CD4-positive, alpha-beta T cell treated with Interleukin-15 for 1 hour (primary cell): ENCODE measurements at places on chromosomes 4 and X.

DNA sequence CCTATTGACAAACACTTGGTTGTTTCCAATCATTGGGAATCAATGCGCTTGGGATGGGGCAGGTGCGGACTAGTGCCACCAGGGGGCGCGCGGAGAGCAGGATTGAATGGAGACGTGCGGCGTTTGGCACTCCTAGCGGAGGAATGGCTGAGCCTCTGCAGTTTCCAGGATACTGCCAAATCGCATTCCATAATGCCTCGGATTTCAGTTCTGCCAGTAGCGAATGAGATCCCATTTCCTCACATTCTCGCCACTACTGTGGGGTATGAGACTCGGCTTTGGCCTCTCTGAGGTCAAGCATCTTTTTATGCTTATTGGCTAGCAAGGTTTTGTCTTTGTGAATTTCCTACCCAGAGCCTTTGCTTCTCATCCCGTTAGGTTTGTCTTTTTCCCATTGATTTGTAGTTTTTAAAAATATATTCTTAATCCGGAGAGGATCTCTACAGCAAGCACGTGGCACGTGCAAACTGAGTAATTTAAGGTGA, 28.7 kb downstream of the CLDN34 start:
- peak; percentile 70 for DNase-seq

GRCh38 chr4:1009542-1010394, 1.7 kb upstream of the FGFRL1 start:
- DNase-seq, result peak; percentile 60

GRCh38 chr4:147747787-147748454, 16.0 kb downstream of the ARHGAP10 start:
- no peak for DNase-seq

DNA sequence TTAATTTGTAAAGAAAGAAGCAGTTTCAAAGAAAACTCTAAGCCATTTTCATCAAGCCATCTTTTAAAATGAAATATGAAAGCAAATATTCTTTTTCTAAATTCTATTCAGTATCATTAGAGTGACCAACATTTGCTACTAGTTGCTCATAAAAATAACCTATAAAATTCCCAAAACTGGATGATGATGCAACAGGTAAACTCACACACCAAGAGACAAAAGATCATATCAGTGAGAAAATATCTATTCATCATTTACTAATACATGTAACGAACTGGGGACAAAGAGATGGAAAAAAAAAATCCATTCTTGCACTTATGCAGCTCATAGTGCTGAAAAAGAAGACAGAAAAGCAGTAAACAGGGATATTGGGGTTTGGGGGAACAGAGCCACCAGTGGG, 48.1 kb downstream of the PDGFC start:
- DNase-seq, result no peak

GRCh38 chr4:101540336-101540735, 193.0 kb upstream of the PPP3CA start:
- no peak for DNase-seq

- DNase-seq, result no peak
Observed at GRCh38 chrX:119410027-119410819, 11.1 kb downstream of the SLC25A43 start.

- peak; percentile 53 for DNase-seq
Observed at GRCh38 chr4:142846729-142847596, 862 bp upstream of the INPP4B start.

DNA sequence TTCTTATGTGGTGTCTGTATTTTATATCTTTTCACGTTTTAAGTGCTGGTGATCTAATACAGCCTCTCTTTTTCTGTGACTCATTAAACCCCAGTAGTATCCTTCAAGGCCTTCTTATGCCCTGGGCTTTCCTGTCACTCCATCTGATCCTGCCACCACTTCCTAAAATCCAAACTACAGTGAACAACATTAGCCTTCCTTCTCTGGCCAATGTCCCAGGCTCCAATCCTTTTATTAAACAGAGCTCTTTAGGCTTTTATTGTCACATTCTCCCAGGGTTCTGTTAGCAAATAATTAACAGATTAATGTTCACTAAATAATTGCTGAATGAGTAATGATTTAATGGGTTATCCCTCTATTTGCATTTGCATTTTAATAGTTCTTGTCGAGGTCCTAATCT, 47.9 kb upstream of the ITM2A start:
- DNase-seq, result no peak

DNA sequence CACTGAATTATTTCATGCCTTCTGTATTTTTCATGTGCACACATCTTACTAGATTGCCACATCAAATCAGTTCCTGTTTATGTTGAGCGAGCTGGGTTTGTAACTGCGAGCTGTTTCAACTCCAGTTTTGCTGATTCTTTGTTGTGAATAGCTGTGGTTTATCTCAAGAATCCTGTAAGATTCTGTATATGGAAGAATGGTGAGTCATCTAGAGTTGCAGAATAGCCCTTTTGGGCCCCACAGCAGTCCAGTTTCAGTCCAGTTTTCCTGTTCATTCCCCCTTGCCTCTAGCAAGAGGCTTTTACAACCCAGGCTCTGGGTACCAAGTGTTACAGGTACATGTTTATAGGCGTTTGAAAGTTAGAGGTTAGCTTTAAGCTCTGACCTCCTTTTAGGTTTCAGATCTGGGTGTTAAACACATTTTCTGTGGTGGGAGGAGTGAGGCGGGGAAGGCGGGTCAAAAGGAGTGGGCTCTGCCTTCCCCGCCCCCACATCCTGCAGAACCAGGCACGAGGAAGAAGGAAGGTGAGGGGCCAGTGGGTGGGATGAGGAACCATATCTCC, 32.7 kb downstream of the TBC1D14 start:
- peak; percentile 42 for DNase-seq

- no peak for DNase-seq
Observed at GRCh38 chr4:99209671-99210070, 9.4 kb downstream of the ADH6 start.

GRCh38 chr4:110994781-110995180, 371.9 kb upstream of the PITX2 start:
- DNase-seq, result no peak

GRCh38 chrX:40380655-40381488, 199.9 kb upstream of the ATP6AP2 start:
- peak; percentile 30 for DNase-seq

DNA sequence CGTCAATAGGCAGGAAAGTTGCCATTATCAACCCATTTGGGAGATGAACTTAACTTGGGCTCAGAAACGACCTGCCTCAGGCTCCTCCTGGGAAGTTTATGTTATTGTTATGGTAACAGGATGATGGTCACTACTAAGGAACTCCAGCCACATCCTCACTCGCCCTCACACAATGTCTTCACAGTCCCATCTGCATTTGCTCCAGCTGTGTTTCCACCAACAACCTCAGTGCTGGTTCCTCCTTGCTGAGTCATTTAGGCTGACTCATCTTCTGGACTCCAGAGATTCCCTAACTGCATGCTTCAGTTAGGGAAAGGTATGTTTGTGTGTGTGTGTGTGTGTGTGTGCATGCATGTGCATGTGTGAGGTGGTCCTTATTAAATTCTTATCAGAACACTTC, 293.4 kb upstream of the BOD1L1 start:
- peak; percentile 20 for DNase-seq

DNA sequence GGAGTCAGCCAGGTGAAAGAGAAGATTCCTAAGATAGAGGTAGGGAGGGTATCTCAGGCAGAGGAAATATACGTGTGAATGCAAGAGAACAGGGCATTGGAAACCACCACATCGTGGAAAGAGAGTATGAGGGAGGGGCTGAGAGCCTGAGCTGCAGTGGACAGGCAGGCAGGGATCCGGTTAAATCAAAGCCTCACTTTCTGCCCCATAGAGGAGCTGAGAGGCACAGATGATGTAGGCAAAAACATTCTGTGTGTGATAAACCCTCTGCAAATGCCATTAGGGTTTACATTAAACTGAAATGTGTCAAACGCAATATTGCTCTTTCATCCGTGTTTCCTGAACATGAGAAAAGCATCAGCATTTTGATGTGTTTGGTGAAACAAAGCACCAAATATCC, 298.1 kb upstream of the TAPT1 start:
- DNase-seq, result no peak

DNA sequence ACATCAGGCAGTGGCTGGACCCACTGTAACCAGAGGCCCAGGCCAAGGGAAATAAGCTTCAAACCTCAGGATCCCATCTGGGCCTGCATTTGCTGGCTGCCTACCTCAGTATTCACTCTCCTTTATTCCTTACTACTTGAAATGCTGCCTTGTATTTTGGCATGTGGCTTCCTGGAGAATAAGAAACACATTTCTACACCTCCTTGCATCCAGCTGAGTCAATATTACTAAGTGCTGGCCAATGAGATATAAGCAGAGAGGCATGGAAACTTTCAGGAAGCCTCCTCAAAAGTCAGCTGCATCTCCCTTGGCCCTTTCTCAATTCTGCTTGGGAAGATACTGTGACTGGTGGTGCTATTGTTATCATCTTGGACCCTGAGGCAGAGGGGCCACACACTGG, 59.8 kb upstream of the RELL1 start:
- DNase-seq, result no peak

DNA sequence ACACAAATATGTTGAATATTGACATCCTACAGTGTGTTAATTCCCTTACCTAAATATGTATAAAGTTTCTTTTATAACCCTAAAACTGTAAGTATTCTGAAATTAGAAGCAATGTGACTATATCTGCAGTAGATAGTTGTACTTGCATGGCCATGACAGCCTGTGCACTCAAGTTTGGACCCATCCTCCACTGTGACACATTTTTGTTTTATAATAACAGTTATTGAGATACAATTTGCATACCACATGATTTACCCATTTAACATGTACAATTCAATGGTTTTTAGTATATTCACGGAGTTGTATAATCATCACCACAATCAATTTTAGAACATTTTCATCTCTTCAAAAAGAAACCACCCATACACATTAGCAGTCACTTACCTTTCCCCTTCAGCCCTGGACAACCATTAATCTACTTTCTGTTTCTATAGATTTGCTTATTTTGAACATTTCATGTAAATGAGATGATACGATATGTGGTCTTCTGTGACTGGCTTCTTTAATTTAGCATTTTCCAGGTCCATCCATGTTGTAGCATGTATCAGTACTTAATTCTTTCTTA, 29.6 kb downstream of the HERC3 start:
- no peak for DNase-seq

DNA sequence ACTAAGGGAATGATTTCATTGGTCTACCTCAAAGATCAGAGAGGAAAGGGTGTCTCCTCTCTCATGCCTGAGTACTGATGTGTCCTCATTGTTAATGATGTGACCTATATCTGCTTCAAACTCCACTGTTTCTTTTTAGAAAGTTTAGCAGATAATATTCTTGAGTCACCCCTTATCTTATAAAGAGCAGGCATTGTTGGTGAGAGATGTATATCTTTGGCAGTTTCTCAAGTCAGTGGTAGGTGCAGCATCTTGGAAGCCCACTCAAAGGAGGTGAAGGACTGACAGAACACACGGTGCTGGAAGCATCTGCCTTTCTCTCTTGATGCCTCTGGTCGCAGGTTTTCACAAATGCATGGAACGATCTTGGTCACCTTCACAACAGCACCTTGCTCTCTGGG, 71.2 kb downstream of the ZNF518B start:
- DNase-seq, result no peak

DNA sequence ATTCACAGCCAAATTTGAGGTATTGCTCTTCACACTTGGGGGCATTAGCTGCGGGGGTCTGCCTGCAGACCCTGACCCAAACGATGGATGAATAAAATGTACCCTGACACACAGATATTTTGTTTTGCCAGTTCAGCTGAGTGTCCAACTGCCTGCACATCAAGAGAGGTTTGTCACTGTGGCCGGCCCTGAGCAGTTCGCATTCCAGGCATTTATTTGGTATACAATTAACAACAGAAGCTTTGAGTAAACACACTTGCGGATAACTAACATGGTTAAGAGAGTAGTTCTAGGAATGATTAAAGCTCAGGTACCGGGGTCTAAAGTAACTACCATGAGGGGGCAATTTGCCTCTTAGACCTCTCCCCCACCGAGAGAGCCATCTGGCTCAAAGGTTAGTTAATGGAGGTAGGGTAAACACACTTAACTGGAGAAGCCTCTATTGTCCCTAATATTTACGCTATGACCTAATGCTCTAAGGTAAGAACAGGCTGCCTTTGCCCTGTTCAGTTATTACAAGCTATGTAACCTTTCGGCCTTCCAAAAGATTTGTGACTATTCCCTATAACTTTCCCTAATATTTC, 162.0 kb downstream of the SNCA start:
- DNase-seq, result no peak

DNA sequence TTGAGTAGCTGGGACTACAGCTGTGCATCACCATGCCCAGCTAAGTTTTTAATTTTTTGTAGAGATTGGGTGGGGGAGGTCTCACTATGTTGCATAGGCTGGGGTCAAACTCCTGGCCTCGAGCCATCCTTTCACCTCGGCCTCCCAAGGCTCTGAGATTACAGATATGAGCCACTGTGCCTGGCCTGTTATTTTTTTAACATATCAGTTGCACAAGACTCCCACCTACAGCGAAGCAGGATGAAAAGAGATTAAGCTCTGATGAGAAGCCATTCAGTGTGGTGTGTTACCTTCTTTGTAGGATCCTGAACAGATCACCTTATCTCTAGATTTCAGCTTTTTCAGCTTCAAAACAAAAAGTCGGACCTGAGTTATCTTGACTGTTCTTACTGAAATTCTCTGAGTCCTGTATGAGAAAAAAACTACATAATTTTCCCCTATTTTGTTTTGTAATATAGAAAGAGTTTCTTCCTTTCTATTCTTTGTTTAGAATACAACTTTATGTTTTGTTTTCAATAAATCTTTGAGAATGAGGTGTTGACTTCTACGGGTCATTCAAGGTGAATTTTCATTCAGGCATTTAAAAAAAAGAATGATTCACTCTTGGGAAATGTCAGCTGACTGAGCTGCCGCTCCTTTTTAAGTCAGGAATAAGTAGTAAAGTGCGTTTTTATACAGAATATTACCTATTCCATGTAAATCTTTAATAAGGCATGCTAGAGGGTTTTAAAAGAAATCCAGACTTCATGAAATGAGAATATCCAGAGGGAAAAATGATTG, 134.6 kb downstream of the ARSF start:
- no peak for DNase-seq

DNA sequence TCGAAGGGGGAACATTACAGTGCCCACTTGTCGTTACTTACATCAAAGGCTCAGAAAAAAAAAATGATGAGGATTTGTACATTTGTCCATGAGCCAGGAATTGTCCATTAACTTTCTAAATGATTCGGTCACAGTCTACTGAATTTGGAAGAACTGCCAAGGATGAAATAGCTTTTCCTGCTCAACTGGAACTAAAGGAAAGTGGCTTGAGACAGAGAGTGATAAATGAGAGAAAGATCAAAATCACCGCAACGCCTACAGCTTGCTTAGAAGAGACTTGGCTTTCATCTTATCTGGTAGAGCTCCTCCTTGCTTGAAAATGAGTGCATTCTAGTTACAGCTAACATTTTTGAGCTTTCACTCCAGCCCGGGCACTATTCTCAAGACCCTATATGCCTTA, 55.5 kb upstream of the ADGRG2 start:
- no peak for DNase-seq
